ENCODE measurements at places on chromosomes 3 and 15.

- no peak for DNase-seq
These were observed 392.6 kb upstream of the THBS1 start for GRCh38 chr15:39188314-39188713.

GRCh38 chr15:73127302-73127936 is 75.2 kb downstream of the NEO1 start:
- DNase-seq = peak; percentile 68

- peak; percentile 99 for DNase-seq
These were observed at the start of gene PARP6 for GRCh38 chr15:72272213-72272996. Gene PARP6, minus strand, starts transcription at chr15:72272554. Its CDS starts 5,077 bp downstream, at chr15:72267477.

- no peak for DNase-seq
These were observed 3.5 kb downstream of the PLEKHO2 start for GRCh38 chr15:64845183-64845611.

- no peak for DNase-seq
These were observed 627.0 kb upstream of the TBL1XR1 start for GRCh38 chr3:177824190-177824786.

DNA sequence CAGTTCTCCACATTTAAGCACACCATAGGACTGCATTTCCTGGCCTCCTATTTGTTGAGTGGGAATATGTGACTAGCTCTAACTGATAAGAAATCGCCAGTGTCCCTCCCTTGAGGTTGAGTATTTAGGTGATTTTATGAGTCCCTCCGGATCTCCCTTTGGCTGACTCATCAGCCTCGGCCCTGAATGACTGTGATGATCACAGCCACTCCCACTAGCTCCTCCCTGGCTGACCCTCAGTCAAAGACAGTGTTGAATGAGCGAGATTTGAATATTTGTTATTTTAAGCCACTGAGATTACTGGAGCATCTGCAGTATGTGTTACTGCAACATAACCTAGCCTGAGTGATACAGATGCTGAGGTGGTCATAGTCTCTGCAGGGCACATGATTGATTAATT is 515.3 kb downstream of the EPHB1 start:
- DNase-seq = no peak

All from D341Med (cell line).